ENCODE measurements at places on chromosomes 1 and 21.

DNA sequence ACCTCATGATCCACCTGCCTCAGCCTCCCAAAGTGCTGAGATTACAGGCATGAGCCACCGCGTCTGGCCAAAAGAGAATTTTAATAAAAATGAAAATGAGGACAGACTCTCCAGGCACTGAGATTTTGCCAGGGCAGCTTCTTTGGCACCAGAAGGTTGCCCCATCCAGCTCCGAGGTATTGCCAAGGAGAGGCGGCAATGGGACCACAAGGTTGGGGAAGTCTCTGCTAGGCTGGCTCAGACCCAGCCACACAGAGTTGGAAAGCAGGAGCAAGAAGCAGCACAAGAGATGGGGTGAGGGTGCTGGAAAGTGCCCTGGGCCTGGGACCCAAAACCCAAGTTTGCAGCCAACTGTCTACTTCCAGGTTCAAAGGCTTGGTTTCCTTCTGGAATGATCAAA lies 200.9 kb downstream of the HHIPL2 start:
- no peak for DNase-seq

DNA sequence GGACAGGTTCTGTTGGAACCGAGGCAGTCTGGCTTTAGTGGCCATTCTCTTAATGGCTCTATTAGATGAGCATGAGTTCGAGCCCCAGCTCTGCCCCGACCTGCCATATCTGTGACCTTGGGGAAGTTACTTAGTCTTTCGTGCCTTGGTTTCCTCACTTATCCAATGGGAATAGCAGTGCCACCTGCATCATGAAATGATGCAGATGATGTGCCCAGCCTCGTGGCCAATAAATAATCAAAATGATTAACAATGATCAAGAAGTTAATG lies 30.6 kb downstream of the CAMK1G start:
- DNase-seq: no peak

- DNase-seq: no peak
Measured at GRCh38 chr1:209844695-209845407, 17.1 kb downstream of the UTP25 start.

DNA sequence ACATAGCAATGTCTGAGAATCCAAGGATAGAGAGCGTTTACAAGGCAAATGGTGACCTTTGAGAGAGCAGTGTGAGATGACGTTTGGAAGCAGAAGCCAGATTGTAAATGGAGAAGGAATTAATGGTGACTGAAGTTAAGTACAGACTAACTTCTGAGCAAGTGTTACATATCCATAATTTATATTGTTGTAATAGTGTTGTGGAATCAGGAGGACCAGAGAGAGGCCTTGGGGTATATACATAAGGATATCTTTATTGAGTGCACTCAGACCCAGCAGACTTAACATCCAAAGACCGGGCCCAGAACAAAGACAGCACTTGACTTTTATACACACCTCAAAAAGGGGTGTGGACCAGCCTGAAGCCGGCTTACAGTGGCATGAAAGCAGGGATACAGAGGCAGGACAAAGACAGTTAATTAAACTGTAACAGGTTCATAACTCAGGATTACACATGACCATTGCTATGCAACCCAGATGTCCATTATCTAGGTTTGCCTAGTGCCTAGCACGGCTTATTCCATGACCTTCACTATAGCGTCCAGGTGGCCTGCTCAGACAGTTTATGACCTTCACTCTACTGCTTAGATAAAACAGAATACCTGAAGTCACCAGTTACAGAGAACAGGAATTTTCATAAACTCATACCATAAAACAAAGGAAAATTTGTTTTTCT lies 2.7 kb upstream of the MGST3 start:
- no peak for DNase-seq

- DNase-seq: no peak
Measured at GRCh38 chr1:61636376-61636775, 88.6 kb downstream of the TM2D1 start.

DNA sequence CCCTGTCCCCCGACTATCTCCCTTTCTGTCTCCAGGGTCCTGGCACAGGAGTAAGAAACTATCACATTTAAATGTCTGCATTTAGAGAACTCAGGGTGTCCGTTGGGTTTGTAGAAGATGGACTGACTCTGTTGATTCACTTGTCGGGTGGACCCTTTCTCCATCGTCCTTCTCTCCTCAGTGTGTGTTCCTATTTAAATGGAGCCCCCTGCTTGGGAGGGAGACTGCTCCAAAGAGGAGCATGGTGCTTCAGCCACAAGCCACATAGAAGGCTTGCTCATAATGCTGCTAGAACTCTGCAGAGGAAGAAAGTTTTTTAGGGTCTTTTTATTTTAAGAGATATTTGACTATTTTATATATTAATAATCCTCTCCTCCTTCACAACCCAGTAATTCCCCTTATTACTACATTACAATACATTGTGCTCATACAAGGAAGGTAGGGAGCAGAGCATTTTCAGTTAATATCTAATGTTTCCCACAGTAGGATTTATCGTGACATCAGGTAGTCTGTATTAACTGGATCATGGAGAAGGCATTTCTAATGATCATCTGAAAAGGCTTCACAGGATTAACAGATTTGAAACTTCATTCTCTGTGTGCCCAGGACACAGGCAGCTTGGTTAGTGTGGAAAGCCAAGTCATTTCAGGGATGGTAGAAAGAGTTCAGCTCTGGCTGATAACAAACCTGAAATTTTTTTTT lies 13.8 kb downstream of the FGGY start:
- no peak for DNase-seq

DNA sequence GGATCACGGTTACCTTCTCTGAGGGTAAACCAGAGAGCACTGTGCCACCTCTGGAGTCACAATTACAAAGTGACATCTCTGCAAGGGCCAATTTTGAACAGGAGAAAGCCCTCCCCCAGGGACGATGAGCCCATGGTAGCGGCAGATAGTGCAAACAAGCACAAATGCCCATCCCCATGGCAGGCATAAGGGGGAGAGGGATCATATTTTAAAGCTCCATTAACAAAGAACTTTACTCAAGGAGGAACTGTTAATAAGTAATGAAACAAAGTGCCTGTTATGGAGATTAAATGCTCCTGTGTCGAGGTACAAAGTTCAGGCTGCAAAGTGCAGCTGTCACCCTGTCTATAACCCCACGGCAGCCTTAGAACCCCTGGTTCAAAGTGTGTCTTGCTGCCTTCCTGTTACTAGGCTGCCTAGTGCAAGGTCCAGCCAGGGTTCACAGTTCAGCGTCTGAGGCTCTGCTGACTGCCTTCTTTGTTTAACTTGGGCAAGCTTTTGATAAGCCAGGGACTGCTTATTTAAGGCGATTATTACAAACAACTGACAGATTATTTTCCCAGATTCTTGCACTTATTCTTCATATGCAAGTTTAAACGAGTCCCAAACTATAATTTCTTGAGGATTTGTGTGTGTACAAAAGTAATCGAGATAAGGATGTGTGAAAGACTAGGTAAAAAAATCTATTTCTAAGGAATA lies 75.7 kb upstream of the NRIP1 start:
- DNase-seq: no peak

DNA sequence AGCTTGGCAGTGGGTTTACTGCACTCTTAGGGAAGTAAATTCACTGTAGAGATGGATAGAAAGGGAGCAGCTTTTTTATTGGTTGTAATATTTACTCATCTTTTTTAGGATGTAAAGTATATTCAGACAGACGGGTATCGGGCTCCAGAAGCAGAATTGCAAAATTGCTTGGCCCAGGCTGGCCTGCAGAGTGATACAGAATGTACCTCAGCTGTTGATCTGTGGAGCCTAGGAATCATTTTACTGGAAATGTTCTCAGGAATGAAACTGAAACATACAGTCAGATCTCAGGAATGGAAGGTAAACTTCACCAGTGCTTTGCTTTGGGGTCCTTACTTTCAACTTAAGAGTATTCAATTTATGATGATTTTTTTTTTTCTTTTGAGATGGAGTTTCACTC lies 3.2 kb downstream of the UHMK1 start:
- DNase-seq: no peak

GRCh38 chr1:198556971-198557370 lies 16.5 kb upstream of the ATP6V1G3 start:
- no peak for DNase-seq

DNA sequence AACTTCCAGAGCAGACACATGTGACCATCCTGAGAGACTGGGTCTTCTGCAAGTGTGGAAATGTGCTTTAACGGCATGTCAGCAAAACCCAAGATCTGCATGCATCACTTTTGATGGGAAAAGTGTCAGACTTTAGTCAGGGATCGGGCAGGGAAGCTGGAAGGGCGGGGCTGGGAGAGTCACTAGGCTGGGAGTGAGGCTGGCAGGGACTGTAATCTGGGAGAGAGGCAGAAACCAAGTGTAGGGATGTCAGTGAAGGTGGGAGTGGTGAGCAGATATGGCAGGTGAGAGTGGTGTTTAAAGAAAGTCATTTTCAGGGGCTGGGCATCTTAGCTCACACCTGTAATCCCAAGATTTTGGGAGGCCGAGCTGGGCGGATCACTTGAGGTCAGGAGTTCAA lies 11.3 kb downstream of the CDA start:
- DNase-seq: no peak

DNA sequence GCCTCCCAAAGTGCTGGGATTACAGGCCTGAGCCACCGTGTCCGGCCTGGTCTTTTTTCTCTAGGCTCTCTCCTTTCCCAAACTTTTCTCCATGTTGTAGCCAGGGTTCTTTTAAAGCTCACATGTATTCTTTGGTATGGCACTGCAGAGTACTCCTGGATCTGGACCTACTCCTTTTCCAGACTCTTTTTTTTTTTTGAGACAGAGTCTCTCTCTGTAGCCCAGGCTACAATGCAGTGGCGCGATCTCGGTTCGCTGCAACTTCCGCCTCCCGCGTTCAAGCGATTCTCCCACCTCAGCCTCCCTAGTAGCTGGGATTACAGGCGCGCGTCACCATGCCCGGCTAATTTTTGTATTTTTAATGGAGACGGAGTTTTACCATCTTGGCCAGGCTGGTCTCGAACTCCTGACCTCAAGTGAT lies 602 bp upstream of the MED18 start:
- DNase-seq: no peak

GRCh38 chr1:205578780-205579571 lies 52.8 kb downstream of the ELK4 start:
- no peak for DNase-seq

DNA sequence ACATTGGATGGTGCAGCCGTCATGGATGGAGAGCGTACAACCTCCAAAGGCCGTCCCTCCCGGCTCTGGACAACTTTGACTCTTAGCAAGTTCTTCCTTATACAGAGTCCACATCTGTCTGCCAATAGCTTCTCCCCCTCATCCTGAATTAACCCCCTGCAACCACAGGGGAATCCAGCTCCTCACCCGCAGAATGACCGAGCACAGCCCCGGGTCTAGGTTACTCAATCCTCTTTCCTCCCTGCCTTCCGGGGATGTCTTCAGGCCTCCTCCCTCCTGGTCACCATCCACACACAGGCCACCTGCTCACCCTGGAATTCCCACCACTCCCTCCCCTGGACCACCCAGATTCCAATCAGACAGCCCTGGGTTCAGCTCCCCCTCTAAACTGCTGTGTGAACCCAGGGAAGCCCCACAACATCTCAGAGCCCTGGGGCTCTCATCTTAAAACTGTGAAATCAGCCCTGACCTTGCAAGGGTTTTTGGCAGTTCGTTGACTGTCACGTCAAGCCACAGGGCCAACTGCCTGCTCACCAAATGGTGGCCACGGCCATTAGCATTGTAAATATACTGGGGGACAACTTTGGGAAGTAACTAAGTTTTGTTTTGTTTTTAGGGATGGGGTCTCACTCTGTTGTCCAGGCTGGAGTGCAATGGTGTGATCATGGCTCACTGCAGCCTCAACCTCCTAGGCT lies 54.2 kb downstream of the HSPG2 start:
- DNase-seq: no peak

GRCh38 chr21:45234127-45234526 lies 53.6 kb downstream of the POFUT2 start:
- DNase-seq: no peak

DNA sequence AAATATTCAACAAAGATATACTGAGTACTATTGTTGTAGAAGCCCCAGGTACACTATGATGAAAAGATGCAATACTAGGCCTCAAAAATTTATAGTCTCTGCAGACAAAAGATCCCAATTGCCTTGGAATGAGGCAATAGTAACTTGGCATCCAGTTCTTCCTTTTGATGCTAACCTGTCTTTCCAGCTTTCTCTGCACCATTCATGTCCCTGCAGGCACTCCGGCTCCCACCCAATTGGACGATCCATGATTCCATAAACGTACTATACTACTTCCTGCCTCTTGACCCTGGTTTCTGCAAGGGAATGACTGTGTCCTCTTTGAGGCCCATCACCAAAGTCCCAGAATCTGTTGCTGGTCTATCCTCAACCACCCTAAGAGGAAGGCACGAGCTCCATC lies 8.0 kb upstream of the TAGLN2 start:
- no peak for DNase-seq

- DNase-seq: no peak
Measured at GRCh38 chr1:85027242-85027983, 20.9 kb downstream of the MCOLN3 start.

GRCh38 chr1:215665215-215665614 lies 98.1 kb downstream of the KCTD3 start:
- DNase-seq: no peak

DNA sequence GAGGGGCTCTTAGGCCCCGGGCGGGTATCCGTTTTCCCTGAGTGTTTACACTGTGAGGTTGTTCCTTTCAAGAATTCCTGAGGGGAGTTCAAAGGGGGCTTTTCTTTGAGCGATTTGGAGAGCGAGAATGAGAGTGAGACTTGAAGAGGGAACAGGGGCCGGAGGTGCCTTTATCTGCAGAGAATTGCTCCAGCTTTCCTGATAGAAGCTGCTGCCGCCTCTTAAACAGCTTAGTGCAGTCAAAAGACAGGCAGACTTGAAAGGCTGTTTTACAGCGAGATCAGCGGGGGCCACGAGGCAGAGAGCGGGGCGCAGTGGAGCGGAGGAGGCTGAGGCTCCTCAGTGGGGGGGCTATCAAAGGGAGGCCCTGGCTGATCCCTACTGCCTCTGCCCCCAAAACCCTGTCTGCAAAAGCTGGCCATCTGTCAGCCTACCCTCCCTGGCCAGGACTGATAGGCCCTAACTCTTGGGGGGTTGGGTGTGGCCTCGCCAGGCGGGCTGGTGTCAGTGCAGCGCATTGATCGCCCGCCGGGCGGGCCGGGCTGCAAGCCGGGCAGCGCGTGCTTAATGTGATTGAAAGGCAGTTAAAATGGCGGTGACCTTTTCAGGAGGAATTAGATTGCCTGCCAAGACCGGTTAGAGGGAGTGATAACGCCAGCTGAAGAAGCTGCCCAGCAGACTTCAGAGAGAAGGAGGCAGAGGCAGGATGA lies 36.4 kb downstream of the TMEM53 start:
- no peak for DNase-seq

DNA sequence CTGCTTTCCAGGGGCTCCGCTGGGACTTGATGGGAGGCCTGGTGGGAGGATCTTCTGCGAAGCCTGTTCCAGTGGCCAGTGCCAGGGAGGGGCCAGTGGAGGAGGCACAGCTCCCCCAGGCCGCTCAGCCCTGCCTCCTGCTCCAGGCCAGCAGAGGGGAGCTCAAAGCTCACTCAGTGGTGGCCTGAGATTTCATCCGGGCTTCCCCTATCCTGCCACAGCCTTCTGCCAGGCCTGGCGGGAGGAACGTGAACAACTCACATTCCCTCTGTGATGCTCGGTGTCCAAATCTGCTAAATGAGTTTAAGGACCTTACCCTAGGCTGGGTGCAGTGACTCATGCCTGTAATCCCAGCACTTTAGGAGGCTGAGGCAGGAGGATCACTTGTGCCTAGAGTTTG lies 3.3 kb downstream of the CLCNKB start:
- DNase-seq: no peak

- no peak for DNase-seq
Measured at GRCh38 chr1:156489166-156489934, 11.2 kb downstream of the MEF2D start.

All from activated CD8-positive, alpha-beta memory T cell treated with anti-CD3 and anti-CD28 coated beads for 1 hour (primary cell).